Hypothalamus (tissue), 51 donors: ENCODE measurements at places on chromosomes 2 and 18.
A peak's percentile ranks its signal among the peaks of the same experiment; 100 is the strongest.

- DNase-seq: no peak
These were observed 103.4 kb upstream of the HAAO start for GRCh38 chr2:42895791-42896135.

GRCh38 chr2:129906139-129906860 is 73.2 kb upstream of the RAB6C start:
- DNase-seq: no peak

- no peak for DNase-seq
These were observed 281.1 kb downstream of the GALR1 start for GRCh38 chr18:77530732-77531131.

GRCh38 chr2:215442401-215442787 is 6.5 kb upstream of the FN1 start:
- DNase-seq: peak; percentile 3

DNA sequence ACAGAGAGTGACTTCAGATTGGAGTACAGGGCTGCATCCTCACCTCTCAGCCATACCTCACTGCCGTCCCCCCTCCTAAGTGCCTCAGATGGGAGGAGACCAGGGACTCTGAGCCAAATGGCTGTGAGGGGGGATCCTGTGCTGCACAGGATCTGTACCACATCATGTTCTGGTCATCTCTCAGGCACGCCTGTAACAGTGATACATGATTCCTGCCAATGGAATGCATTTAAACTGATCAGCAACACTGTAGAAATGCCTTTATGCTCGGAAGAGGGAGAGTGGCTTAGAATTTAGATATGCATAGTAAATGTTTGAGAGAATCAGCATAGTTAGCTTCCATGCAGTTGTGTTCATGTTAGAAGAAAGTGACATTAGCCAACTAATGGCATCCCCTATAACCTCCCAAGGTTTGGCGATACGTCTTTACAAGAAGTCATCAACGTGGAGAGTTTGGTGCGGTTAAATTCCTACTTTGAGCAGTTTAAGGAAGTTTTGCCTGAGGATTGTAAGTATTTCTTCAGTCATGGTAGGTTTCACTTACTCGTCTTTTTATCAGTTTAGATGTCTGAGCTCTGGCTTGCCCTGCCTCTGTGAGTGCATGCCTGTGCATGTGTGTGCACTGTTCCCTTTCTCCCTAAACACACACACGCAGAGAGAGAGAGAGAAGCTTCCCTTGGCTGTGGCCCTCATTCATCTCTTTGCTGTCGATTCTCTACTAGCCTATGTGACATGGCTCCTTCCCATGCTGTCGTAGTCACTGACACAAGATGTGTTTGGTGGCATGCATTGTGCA is 40.0 kb downstream of the COA5 start:
- DNase-seq: no peak

DNA sequence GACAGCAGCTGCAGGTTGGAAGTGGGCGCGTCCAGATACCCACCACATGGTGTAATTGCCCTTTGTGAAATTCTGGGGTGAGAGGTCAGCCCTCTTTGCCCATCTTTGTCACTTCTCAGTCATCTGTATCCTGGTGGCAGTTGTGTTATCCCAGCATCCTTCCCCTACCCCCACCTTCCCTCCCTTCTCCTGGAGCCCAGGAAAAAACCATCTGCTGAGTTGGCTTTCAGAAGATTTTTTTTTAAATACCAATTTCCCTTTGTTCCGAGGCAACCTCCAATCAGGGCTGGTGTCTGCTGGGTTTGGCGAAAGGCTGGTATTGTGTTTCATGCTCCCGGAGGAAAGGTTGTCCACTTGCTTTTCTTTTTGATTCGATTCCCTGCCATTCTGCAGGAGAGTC is 35.2 kb downstream of the SETBP1 start:
- no peak for DNase-seq

DNA sequence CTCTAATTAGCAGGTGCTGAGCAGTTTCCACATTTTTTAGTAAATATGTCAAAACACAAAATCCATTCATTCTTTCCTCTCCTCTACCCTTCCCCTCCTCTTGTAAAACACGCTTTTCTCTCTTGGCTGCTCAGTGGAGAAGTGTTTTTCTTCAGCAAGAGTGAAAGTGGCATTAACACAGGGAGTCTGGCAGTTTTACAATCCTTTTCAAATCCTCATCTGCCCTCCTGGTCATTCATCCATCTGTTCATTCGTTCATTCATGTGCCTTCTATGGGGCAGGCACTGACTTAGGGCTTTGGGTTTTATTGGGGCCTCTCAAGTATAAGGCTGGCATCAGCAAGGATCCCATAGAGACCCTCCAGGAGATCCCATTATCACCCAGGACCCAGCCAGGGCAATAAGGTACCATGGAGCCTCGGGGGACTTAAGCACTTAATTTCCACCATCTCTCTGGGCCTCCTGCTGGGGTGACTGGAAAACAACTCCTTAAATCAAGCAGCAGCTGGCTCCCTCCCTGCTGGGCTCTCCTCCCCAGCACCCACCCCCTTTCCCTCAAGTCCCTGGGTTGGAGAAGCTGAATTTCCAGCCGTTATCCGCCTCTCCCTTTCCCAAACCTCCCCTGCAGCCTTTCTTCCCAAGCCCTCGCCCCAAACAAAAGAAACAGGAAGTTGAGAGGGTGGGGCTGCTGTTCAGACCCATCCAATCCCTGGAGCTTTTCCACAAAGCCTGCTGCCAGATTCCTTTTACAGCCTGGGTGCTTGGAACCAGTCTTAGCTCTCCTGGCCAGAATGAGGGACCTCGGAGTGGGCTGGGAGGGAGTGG is 32.6 kb downstream of the MARCHF4 start:
- DNase-seq: no peak

DNA sequence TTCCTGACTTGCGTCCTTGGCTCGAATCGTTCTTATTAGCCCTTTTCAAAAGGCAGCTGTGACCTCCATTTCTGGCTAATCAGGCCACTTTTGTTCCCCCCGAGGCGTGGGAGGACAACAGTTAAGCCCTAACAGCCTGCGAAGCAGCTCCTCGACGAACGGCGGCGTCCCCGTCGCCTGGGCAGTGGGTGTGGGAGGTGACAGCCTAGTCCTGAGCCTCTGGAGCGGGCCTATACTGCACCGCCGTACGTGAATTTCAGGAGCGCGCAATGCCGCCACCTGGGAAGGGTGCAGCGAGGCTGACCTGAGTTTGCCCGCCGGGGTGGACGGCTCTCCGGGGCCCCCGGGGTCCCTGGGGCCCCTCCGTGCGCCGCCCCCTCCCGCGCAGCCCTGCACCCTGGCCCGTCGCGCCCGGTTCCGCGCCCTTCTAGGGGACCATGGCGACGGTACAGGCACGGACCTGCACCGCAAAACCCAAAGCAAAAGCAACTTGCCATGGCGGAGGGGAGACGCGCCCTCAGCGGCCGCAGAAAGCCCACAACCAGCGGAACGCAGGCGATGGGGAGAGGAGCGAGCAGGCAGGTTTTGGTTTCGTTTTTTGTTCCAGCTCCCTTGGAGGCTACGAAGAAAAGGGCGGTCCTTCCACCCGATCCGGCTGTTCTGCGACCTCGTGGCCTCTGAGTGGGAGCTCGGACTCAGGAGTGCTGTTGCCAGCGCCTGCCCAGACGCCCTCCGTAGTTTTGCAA is at the start of gene RBM43:
TSS of gene RBM43 (minus strand) at position 633 of the 746 bp plus-strand sequence. CDS start at position 497, 136 bp downstream.
- DNase-seq: peak; percentile 42

GRCh38 chr2:127567351-127567854 is 31.9 kb downstream of the MYO7B start:
- DNase-seq: no peak

GRCh38 chr2:161965994-161966393 is 108.0 kb downstream of the DPP4 start:
- DNase-seq: no peak

DNA sequence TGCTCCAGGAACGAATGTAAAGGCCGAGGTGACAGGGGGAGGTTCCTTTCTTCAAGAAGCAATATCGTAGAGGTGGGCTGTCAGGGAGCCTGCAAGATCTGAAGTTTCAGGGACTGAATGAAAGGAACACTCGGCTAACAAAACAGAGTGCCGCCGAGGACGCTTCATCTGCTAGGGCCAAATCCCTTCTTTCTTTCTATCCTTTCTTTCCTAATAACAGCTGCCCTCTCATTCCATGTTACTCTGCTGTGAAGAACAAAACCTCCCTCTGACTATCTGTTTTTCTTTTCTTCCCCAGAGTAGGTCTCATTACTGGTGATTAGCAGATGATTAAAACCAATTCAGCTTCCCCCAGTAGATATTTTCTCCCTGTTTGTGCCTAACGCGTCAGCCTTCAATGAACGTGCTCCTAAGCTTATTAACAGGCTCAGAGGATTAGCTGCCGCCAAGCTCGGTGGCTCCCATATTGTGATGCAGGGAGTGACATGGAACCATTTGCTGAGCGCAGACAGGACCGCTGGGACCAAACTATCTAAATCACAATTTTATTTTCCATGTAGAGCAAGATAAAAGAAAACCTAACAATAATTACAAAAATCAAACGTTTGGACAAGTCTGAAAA is 414.6 kb downstream of the TMEM182 start:
- DNase-seq: no peak

DNA sequence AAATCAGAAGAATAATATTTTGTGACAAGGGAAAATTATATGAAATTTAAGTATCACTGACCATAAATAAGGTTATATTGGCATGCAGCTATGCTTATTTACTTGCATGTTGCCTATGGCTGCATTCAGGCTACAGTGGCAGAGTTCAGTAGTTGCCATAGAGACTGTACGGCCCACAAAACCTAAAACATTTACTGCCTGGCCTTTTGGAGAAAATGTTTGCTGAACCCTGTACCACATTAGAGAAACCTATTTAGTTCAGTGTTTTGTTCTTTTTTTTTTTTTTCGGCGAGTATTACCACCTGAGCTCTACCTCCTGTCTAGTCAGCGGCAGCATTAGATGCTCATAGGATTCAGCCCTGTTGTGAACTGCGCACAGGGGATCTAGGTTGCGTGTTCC is 163.7 kb downstream of the MCFD2 start:
- DNase-seq: no peak

DNA sequence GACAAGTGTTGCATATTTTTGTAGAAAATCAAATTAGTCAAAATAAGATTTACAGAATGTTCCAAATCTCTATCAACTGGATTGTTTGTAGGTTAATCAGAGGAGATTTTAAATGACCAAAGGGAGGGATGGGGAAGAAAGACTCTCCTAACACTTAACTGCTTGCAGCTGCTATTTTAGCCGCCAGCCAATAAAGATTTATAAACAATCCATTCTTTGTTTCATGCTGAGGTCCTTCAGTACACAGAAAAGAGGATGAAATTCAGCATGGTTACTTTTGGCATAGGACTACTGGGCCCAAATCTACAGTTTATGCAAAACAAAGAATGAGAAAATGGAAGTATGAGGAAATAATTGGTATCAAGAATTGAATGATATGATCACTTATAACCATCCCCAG is 86.4 kb upstream of the FN1 start:
- no peak for DNase-seq

GRCh38 chr2:36539631-36540030 is 58.3 kb downstream of the FEZ2 start:
- no peak for DNase-seq

DNA sequence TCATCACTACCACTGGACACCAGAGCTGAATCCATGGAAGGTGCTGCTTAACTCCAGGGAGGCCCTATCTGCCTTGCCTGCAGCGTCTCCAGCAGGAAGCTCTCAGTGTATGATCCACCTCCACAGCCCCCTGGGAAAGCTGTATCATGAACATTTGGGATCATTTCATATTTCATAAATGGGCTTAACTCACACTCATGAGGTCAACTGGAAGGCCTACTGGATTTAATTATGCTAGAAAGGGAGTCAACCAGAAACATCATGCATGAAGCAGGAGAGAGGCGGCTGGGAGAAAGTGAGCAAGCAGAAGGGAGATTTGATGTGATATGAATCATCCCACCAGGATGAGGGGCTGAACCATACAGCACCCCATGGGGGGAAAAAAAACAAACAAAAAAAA is 537.7 kb downstream of the TNS1 start:
- no peak for DNase-seq

GRCh38 chr2:200174433-200175216 is 131.9 kb upstream of the SPATS2L start:
- no peak for DNase-seq

- DNase-seq: no peak
These were observed 52.8 kb downstream of the FAM178B start for GRCh38 chr2:96933305-96934181.

DNA sequence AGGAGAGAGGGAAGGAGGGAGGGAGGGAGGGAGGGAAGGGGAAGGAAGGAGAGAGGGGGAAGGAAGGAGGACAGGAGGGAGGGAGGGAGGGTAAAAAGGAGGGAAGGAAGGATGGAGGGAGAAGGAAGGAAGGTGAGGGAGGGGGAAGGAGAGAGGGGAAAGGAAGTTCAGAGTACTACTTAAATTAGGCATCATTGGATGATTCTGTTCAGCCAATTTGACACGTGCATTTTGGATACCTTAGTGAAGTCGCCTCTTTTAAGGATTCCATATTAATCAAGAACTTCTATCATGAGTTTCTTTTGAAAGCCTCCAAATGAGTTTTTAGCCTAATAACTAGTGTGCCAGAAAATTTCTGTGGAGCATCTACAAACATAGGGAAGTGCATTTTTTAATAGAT is 62.9 kb downstream of the FEZ2 start:
- DNase-seq: no peak

DNA sequence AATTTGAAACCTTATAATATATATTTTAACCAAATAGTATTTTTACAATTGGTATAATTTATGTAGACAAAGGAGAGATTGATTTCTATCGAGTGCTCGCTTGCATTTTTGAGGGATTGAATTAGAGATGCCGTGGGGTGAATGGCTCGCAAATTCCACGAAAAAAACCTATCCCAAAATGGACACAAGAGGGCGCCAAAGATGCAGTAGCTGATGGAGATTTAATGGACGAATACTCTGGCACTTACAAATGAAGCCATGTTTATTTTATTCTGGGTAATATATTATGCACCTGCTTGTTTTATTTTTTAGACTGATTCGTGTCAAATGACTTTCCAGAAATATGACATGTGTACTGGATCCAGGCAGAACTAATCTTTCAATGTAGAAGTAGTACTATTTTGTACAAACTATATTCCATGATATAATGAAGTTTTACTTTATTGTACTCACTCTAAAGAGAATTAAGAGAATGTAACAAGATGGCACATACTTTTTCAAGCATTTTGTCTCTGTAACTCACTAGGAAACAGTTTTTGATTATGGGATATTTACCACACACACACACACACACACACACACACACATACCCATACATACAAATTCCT is 505.4 kb downstream of the PLCL1 start:
- no peak for DNase-seq

DNA sequence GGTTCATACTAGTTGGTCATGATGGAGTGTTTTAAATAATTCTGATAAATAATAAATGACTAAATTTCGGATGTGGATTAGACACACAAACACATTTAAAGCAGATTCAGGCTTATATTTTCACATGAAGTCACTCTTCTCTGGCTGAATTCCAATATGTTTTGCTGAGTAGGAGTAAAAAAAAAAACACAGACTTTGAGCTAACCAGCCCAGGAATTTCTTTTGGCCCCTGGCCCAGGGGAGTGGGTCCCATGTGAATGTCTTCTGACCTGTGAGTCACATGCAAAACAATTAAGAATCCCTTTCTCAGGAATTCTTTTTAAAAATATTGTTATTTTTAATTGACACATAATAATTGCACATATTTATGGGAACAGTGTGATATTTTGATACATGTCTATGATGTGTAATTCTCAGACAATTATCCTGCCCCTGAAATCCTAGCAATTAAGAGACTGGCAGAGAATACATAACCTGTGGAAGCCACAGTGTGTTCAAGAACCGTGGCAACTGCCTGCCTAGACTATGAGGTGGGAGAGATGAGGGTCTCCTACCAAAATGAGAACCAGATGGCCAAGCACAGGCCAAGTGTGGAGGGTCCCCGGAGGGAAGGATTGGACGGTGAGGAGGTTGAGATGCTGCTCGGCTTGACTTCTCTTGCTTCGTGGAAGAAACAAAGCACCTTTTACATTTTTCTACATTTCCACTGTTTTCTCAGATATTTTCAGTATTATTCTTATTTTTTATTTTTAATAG is 236.4 kb downstream of the PIEZO2 start:
- DNase-seq: no peak
